C1 segment of cervical spinal cord (tissue), 14 donors: ENCODE measurements at places on chromosomes 13 and 19.

DNA sequence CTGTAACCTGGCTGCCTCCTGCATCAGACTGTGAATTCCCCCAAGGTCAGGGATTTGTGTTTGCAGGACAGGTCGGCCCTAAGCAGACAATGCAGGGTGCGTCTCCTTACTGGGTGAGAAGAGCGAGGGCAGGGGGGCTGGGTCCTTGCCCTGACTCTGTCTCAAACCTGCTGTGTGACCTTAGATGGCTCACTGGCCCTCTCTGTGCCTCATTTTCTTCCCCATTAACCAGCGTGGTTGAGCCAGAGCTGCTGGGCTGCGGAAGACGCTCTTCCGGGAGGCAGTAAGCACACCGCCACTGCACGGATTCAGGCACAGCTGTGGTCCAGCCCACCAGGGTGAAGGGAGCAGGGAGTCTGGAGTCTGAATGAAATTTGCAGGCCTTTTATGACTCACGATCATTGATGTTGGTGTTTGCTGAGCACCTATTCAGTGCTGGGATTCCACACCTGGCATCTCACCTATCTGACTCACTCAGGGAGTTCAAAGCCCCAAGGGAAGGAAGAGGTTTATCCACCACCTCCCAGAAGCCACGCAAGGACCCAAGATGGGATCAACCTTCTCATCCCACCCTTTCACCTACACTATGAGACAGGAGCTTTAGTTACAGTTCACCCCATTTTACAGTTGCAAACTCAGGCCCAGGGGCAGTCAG is 2.5 kb downstream of the AKT1S1 start:
- DNase-seq: no peak

- DNase-seq: no peak
Observed at GRCh38 chr19:15115080-15115479, 7.9 kb downstream of the SYDE1 start.

DNA sequence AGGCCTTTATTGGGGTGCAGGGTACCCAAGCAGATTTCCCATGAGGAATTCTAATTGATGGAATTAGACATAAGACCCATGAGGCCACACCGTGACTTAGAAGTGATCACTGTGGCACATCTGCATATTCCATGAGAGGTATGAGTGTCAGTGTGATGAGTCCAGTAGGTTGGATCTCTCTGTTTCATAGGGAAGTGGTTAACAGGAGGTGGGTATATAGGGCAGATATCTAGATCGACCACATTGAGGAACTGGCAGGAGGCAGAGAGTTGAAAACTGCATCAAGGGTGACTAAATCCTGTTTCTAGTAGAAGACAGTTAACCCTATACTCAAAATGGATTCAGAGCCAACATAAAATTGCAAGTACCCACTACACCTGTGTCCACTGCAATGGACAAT is 68.6 kb upstream of the MIR17HG start:
- no peak for DNase-seq

- DNase-seq: no peak
Observed at GRCh38 chr19:41131186-41131585, 17.0 kb downstream of the CYP2F1 start.

- DNase-seq: no peak
Observed at GRCh38 chr13:112956571-112957294, 12.3 kb upstream of the MCF2L start.

DNA sequence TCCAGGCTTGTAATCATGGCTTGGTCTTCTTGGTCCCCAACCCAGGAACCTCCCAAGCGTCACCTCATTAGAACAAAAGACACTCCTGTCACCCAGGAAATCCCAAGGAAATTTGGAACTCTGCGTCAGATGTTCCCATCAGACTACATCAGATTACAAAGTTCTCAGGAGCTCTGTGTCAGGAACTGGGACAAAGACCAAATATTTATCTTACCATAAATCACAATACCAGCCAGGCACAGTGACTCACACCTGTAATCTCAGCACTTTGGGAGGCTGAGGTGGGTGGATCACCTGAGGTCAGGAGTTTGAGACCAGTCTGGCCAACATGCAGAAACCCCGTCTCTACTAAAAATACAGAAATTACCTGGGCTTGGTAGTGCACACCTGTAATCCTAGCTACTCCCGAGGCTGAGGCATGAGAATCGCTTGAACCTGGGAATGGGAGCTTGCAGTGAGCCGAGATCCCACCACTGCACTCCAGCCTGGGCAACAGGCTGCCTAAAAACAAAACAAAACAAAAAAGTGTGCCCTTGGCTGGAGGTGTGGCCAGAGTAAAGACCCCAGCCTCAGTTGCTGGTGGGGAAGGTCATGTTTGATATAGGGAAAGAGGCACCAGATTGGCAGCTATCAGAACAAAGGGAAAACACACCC is 16.7 kb upstream of the CCDC124 start:
- DNase-seq: no peak

GRCh38 chr13:23615395-23616081 is 45.3 kb downstream of the TNFRSF19 start:
- no peak for DNase-seq

DNA sequence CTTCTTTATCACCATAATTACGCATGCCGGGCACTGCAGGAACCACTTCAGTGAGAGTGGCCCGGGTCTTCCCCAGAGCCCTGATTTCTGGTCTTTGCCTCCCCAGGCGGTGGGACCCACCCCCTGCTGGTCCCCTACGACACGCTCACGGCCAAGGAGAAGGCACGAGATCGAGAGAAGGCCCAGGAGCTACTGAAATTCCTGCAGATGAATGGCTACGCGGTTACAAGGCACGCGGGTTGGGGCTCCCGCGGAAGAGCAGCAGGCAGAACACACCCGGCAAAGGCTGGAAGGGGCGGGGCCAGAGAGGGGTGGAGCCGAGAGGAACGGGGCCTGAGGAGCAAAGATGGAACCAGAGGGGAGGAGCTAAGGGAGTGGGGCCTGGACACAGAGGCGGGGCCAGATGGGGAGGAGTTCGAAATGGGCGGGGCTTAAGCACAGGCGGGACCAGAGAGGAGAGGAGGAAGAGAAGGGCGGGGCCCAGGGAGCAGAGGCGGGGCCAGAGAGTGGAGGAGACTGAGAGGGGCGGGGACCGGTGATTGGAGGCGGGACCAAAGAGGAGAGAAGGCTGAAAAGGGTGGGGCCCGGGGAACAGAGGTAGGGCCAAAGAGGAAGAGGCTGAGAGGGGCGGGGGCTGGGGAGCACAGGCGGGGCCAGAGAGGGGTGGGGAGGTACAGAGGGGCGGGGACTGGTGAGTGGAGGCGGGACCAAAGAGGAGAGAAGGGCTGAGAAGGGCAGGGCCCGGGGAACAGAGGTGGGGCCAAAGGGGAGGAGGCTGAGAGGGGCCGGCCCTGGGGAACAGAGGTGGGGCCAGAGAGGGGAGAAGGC is 73.4 kb downstream of the RYR1 start:
- DNase-seq: no peak

DNA sequence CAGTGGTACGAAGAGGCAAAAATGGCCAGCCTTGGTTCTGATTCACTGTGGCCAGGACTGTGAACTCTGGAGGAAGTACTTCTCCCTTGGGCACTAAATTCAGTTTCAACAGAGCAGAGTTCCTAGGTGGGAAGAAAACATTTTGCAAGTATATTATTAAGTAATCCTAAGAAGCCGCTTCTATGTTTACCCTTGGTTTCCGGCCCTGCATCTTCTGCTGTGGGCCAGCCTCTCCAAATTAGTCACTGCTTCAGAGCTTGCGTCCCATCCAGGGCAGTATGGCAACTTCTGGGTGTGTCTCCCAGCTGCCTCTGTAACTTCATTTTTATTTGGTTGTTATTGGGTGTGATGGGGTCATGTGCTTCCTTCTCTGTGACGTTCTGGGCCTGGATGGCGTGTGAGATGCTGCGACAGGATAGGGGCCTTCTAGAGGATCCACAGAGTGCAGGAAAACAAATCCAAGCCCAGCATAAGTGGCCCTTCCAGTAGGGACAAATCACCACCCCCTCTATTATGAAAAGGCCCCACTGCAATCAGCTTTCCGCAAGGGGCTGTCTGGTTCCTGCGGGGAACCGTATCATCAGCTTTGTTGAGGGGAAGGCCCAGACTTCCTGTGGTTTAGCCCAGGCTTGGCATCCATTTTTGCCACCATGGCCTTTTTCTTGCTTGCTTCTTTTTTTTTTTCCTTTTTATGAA is 55.1 kb upstream of the C1QTNF9 start:
- no peak for DNase-seq
